GM03348 (cell line): ENCODE measurements at places on chromosomes 2 and 18.

DNA sequence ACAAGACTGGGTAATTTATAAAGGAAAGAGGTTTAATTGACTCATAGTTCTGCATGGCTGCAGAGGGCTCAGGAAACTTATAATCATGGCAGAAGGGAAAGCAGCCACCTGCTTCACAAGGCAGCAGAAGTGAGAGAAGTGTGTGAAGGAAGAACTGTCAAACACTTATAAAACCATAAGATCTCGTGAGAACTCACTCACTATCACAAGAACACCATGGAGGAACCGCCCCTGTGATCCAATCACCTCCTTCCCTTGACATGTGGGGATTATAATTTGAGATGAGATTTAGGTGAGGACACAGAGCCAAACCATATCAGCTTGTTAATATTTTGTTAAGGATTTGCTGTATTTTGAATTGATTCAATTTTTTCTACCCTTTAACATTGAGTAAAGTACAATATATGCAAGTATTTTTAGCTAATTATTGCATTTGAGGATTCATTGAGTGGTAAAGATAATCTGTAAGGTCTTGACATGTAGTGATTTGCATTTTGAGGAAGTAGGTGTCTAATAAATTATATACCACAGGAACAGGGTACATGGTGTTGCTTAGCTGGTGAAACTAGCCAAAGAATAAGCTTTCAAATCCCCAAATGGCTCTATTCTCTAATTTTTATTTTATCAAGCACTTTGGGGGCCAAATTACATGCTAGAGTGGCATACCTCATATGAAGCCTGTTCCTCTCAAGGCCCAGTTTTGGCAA is 3.9 kb upstream of the C2orf69 start:
- no peak for DNase-seq

DNA sequence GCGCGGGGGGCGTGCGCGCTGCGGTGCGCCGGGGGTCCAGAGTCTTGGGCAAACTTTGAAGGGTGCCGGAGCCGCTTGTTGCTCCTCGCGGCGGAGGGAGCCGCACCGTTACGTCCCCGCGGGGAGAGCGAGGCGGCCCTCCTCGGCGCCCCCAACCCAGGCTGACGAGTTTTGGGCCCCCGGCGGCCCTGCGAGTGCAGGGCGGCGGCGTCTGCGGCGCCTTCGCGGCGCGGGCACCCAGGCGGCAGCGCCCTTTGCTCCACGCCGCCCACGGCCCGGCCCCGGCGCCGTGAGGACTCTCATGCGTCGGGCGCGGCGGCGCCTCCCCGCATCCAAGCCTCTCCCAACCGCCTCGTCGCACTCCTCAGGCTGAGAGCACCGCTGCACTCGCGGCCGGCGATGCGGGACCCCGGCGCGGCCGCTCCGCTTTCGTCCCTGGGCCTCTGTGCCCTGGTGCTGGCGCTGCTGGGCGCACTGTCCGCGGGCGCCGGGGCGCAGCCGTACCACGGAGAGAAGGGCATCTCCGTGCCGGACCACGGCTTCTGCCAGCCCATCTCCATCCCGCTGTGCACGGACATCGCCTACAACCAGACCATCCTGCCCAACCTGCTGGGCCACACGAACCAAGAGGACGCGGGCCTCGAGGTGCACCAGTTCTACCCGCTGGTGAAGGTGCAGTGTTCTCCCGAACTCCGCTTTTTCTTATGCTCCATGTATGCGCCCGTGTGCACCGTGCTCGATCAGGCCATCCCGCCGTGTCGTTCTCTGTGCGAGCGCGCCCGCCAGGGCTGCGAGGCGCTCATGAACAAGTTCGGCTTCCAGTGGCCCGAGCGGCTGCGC is 814 bp downstream of the FZD7 start:
- peak; percentile 58 for DNase-seq

GRCh38 chr2:230226051-230226551 is 565 bp downstream of the SP140 start:
- no peak for DNase-seq

DNA sequence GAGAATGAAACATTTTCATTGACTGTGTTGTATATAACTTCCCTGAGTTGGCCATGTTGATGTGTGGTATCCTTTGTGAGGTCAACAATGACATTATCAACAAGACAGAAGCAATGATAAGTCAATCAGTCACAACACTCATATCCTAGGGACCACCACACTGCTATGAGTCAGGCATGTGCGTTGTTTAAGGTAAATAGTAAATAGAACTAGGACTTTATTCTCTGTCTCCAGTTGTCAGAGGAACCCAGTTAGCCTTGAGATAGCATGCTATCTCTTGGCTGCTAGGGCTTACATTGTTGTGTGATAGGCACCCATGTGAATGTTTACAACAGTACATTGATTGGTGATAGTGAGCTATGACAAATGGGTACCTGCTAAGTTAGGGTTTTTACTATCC is 37.3 kb downstream of the GPD2 start:
- no peak for DNase-seq

DNA sequence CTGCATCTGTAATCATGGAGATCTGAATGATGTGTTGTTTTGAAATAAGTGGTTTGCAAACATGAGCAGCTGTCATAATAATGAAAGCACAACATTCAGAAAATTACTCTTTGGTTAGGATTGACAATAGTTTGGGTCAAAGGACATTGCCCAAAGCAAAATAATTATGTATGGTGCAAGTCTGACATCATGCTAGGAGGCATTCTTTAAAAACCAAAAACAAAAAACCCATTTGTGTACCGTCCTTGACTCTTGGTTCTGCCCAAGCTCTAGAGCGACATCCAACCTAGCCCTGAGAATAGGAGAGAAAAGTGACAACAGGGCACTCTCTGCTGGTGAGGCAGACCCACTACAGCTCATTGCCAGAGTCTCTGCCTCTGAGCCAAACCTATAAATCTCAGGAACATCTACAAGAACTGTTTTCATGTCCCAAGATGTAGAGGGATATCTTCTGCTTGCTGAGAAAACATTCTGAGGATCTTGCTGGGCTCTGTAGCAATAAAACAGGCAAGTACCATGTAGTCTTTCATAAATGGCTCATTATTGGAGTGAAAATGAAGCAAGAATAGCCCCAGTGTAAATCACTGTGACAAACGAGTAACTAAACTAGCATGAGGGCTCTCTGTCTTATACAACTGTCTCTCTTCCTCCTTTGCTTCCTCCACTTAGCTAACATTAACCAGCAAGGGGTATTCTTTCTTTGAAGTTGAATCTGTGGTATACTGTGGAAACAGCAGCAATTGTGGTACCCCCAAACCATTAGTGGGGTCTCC is 266.8 kb upstream of the CXCR4 start:
- DNase-seq, result no peak

GRCh38 chr2:150732064-150732463 is 244.6 kb upstream of the RND3 start:
- DNase-seq, result peak; percentile 41

DNA sequence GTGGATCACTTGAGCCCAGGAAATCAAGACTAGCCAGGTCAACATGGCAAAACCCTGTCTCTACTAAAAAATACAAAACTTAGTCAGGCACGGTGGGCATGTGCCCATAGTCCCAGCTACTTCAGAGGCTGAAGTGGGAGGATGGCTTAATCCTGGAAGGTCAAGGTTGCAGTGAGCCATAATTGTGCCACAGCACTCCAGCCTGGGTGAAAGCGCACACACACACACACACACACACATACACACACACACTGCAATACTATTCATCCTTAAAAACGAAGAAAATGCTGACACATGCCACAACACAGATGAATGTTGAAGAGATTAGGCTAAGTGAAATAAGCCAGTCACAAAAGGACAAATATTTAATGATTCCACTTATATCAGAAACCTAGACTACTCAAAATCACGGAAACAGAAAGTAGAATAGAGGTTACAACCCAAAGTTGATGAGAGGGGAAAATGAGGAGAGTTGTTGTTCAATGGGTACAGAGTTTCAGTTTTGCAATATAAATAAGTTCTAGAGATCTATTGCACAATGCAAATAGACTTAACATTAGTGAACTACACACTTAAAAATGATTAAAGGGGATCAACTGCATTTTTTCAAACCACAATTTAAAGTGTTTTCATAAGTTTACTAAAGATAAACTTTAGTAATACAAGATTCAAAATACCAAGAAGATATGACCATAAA is 114.5 kb downstream of the USP34 start:
- DNase-seq, result peak; percentile 18

DNA sequence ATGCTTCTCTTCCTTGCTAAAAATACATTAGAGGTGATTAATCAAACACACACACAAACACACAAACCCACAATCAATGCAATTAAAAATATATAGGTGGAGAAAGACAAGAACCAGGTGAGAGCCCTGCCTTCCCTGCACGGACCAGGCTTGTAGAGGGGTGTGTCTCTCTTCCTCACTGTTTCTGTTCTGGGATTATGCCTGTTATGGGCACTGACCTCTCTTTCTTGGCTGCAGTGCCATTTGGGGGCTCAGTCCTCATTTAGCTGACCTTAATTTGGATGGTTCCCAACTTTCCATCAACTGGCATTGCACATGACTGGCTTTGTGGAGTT is 89.8 kb downstream of the SH3RF3 start:
- DNase-seq, result no peak

- DNase-seq, result no peak
Measured at GRCh38 chr2:100812573-100812972, 7.4 kb upstream of the NPAS2 start.

GRCh38 chr2:159176555-159176954 is 109.9 kb downstream of the WDSUB1 start:
- no peak for DNase-seq

DNA sequence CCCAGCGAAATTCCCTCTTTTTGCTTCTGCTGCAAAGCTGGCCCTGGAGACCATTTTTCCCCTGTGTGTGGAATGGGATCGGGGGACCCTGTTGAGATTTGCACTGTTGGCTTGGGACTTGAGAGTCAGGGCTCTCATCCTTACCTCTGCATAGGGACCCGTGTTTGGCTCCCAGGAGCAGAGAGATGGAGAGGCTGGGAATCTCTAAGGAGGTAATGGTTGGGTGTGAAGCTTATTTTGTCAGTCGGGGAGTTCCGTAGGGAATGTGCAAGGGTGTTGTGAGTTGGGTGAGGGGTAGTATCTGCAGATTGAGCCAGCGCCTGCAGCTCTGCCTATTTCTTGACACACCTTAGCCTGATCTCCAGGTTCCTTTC is 4.5 kb downstream of the GATA6 start:
- no peak for DNase-seq

DNA sequence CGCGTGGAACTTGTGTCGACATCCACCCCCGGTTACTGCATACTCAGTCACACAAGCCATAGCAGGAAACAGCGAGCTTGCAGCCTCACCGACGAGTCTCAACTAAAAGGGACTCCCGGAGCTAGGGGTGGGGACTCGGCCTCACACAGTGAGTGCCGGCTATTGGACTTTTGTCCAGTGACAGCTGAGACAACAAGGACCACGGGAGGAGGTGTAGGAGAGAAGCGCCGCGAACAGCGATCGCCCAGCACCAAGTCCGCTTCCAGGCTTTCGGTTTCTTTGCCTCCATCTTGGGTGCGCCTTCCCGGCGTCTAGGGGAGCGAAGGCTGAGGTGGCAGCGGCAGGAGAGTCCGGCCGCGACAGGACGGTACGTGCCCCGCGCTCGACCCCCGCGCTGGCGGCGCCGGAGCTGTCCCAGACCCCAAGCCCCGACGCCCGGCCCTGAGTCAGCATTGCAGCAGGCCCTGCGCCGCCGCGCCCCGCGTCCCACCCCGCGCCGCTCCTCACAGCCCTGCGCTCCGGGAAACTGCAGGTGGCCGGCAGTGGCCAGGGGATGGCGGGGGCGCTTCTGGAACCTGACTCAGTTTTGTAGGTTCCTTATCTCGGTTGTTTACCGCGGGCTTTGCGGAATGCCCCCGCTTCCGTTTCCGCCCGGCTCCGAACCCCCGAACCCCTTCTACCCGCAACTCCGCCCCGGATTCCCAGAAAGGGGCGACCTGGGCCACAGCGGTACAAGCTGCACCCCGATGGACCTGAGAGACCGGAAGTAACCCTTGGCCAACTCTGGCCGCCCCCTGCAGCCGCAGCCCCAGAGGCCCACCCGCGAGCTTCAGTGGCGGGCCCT is at the start of gene CFLAR:
Gene CFLAR, plus strand, starts transcription at position 50 of the 844 bp plus-strand sequence. CDS start 13,702 bp downstream, outside the sequence.
- DNase-seq, result peak; percentile 80

GRCh38 chr2:161049559-161049958 is 110.7 kb upstream of the TANK start:
- no peak for DNase-seq

- no peak for DNase-seq
Measured at GRCh38 chr18:62979900-62980299, 264.6 kb downstream of the PHLPP1 start.

- DNase-seq, result no peak
Measured at GRCh38 chr2:44051593-44052347, 56.0 kb upstream of the LRPPRC start.

GRCh38 chr2:218878486-218878885 is 2.2 kb upstream of the WNT10A start:
- DNase-seq, result no peak

- peak; percentile 31 for DNase-seq
Measured at GRCh38 chr2:113010088-113010487, 4.8 kb downstream of the IL36A start.

GRCh38 chr2:240789501-240790369 is 30.3 kb downstream of the KIF1A start:
- DNase-seq, result no peak

- no peak for DNase-seq
Measured at GRCh38 chr2:180050246-180050645, 43.1 kb upstream of the CWC22 start.

DNA sequence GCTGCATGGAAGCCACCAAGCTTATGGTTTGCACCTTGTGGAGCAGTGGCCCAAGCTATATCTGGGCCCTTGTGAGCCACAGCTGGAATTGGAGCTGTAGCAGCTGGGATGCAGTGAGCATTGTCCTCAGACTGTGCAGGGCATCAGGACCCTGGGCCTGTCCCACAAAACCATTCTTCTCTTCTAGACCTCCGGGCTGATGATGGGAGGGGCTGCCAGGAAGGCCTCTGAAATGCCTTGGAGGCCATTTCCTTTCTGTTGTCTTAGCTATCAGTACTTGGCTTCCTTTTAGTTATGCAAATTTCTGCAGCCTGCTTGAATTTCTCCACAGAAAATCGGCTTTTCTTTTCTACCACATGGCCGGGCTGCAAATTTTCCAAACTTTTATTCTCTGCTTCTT is 46.4 kb upstream of the CSRNP3 start:
- no peak for DNase-seq

DNA sequence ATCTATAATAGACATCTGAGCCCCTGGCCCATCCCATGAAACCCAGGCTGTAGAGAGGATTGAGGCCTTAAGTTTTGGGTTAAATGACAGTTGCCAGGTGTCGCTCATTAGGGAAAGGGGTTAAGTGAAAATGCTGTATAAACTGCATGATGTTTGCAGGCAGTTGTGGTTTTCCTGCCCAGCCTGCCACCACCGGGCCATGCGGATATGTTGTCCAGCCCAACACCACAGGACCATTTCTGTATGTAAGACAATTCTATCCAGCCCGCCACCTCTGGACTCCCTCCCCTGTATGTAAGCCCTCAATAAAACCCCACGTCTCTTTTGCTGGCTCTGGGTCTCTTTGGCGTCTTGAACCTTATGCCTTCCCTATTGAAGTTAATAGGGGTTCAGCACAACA is 110.7 kb downstream of the XRCC5 start:
- no peak for DNase-seq
